Activated CD8-positive, alpha-beta T cell treated with anti-CD3 and anti-CD28 coated beads for 36 hours (primary cell): ENCODE measurements at places on chromosomes 13 and 19. TPM values are rescaled to one million over a fixed set of nuclear protein-coding genes. Genes with fewer than 3 reads are reported as not detected.

Gene UBXN6
- 36.5 TPM for total RNA-seq

Gene MUC16
- not detected for total RNA-seq

Gene RFPL4AL1
- not detected for total RNA-seq

Gene DZIP1
- 0.85 TPM for total RNA-seq

Gene SMIM44
- total RNA-seq, result not detected

Gene VSTM2B
- total RNA-seq, result not detected

Gene HCST
- total RNA-seq, result 57.1 TPM

Gene DPF1
- total RNA-seq, result 0.47 TPM

Gene ZNF491
- total RNA-seq, result 1.4 TPM

Gene SPINT2
- 68.4 TPM for total RNA-seq

Gene MISP3
- 1.5 TPM for total RNA-seq

Gene HSPB6
- total RNA-seq, result 0.95 TPM

Gene LRRC4B
- total RNA-seq, result not detected

Gene OR4F17
- total RNA-seq, result not detected

Gene NOTCH3
- 0.16 TPM for total RNA-seq

Gene ZNF780A
- 12.9 TPM for total RNA-seq

Gene DOCK6
- 7.9 TPM for total RNA-seq

Gene MYO1F
- total RNA-seq, result 21.0 TPM

Gene ZNF723
- not detected for total RNA-seq

Gene DUS3L
- total RNA-seq, result 69.6 TPM

Gene ZNF442
- total RNA-seq, result 1.8 TPM

Gene FCGBP
- total RNA-seq, result 6.9 TPM

Gene COMP
- total RNA-seq, result not detected
